Astrocyte of the cerebellum (primary cell): ENCODE measurements at places on chromosomes 2 and 18.

GRCh38 chr2:76050196-76050595, 339.5 kb upstream of the GCFC2 start:
- no peak for DNase-seq

DNA sequence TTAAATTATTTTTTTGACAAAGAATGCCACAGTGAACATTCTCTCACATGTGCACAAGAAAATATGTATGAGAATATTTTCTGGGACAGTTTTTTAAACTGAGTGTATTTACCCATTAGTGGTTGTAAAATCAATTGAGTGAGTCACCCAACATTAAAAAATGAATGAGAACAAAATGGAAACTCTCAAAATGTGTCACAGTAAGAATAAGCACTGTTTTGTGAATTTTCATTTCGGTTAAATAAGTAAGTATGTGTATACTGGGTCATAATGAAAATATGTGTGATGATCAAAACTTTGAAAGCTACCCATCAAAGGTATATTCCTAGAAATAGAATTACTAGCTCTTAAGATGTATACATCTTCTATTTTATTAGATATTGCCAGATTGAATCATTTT, 11.6 kb downstream of the BABAM2 start:
- DNase-seq = no peak

GRCh38 chr18:4264347-4264791, 190.7 kb downstream of the DLGAP1 start:
- DNase-seq = no peak

DNA sequence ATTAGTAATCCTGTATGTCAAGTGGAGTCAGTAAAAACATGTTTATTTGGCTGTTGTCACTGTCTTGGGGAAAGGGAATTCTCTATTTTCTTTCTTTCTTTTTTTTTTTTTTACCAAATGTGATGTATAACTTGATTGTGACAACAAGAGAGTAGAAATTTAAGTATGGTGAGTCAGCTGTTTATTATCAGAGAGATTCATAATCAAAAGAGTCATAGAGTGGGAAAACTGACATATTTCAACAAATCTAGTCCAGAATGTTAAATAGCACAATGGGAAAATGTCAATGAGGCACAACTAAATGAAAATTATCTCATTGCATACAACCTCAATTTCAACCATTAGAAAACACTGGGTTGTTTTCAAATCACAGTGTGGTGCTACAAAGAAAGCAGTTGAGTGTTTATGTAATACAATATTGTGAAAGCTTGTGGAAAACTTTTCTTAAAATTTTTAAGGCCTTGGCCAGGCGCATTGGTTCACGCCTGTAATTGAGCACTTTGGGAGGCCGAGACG, 111.9 kb upstream of the DTNA start:
- no peak for DNase-seq

GRCh38 chr2:227163485-227163997, 464 bp downstream of the COL4A4 start:
- DNase-seq = no peak

DNA sequence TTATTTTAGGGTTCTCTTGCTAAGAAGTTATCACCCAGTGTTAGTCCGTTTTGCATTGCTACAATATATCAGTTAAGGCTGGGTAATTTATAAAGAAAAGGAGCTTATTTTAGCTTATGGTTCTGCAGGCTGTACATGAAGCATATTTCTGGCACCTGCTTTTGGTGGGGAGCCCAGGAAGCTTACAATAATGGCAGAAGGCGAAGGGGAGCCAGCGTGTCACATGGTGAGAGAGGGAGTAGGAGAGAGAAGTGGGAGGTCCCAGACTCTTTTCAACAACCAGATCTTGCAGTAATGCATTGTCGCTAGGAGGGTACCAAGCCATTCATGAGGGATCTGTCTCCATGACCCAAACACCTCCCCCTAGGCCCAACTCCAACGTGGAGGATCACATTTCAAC, 688.8 kb upstream of the PIK3C3 start:
- DNase-seq = no peak

- no peak for DNase-seq
Observed at GRCh38 chr2:33247365-33247764, 229.1 kb upstream of the RASGRP3 start.

DNA sequence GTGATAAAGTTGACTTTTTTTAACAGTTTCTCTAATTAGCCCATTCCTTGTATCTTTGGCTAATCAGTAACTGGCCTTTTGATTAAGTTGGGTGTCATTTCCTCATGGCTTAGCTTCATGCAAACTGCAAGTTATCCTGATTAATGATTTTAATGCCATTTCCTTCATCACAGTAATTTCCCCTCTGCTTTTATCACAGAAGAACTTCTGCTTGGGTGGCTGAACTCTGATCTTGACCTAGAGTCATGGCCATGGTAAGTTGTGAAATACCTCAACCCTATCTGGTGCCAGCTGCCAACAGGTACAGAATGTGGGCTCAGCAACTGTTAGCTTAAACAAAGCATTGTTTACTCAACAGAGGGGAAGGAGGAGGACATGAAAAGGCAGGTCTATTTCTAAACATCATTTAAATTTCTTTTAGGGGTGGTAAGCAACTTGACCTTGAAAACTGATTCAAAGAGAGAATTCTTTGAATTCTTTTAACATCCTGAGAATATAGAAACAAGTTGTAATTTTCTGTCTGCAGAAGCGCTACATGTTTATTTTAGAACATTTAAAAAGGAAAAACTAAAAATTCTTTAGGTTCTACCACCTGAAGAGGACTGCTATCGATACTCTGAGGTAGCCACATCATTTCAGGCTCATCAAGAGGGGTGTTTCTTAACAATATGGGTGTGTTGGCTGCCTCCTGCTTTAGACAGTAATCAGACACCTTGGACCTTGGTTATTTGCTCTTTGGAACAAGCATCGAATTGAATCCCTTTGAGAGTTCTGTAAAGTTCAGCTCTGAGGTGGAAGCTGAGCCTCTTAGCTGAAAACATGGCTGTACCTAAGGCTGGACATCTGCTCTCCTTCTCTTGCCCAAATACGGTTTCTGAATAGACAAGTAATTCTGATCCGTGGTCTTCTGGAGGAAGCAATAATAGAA, 39.7 kb downstream of the ANXA4 start:
- DNase-seq = no peak

- no peak for DNase-seq
Observed at GRCh38 chr2:14454202-14454601, 178.3 kb upstream of the LRATD1 start.

GRCh38 chr2:2321200-2321540, 9.9 kb downstream of the MYT1L start:
- no peak for DNase-seq

- DNase-seq = no peak
Observed at GRCh38 chr2:136225950-136226835, 108.2 kb upstream of the CXCR4 start.

DNA sequence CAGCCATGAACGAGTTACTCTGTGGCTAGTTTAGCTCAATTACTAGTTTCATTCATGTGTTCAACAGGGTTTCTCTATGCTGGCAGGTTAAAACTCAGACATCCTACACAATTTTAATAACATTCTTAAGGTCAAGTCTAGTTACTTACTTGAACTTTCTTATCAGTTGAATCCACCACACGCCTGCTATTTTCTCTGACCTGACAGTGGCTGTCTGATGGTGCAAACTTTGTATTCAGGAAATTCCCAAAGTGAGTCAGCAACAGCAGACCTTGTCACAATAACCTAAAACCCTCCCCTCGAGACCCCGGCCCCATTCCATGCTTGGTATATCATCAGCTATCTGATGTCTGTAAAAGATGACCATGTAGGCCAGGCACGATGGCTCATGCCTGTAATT, 20.8 kb upstream of the CIDEA start:
- no peak for DNase-seq

- peak; percentile 23 for DNase-seq
Observed at GRCh38 chr2:25115902-25116301, 52.5 kb downstream of the POMC start.

DNA sequence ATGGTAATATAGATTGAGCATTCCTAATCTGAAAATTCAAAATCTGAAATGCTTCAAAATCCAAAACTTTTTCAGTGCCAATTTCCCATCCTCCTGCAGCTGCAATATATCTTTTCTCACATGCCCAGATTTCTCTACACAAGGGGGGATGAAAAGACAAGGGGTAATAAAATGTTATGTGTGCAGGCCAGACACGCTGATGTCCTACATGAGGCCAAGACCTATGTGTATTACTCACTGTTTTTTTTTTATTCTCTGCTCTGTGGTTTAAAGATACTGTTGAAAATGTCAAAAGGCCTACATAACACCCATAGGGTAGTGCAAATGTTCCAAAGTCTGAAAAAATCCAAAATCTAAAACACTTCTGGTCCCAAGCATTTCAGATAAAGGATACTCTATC, 41.2 kb upstream of the CWC22 start:
- no peak for DNase-seq

GRCh38 chr2:238216651-238217184, 13.2 kb upstream of the ILKAP start:
- no peak for DNase-seq

DNA sequence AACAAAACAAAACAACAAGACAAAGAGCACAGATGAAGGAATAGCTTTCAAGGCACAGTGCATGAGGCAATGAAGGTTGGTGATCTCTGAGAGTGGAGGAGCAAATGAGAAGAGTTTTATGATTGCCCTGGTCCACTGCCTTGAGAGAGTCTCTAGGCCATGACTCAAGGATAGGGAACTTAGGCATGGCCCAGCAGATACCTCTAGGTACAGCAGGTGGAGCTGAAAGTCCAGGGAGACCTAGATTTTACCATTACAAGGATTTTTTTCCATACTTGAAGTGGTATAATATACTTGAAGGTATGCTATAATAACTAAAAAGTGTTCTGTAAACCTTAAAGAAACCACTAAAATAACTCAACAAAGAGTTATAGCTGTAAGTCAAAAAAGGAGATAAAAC, 239.5 kb upstream of the KLHL29 start:
- DNase-seq = no peak

DNA sequence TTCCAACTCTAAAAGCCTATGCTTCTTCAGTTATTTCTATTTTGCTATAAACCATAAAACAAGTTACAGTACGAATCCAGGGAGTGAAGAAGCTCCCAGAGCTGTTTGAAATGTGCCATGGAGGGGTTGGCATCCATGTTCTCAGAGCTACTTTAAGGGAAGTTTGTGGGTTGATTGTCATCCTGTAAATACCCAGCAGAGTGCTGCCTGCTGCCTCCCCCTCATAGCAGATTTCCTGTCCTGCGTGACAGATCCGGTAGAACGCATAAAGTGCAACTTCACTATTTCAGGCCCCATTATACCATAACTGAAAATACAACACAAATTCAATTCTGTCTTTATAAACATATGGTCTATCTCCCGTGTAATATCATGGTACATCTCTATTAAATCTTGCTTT, 114.4 kb downstream of the CTNNA2 start:
- no peak for DNase-seq
